ENCODE measurements at places on chromosomes 2 and 18.

DNA sequence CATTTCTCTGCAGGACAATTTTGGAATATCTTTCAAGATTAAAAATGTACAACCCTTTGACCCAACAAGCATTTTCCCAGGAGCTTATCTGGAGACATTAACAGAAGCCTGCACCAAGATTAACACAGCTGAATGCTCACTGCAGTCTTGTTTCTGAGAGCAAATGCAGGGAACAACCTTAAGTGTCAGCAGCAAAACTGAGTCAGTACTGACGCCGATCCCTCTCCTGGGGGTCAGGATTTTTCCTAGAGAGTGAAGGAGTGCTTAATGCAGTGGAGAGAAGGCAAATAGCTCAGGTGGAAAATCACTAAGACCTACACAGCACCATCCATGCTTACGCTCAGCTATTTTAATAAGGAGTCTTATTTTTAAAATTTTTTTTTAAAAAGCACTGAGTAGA lies 42.8 kb upstream of the SGPP2 start:
- no peak for DNase-seq

GRCh38 chr2:222000326-222000725 lies 298.5 kb downstream of the PAX3 start:
- no peak for DNase-seq

DNA sequence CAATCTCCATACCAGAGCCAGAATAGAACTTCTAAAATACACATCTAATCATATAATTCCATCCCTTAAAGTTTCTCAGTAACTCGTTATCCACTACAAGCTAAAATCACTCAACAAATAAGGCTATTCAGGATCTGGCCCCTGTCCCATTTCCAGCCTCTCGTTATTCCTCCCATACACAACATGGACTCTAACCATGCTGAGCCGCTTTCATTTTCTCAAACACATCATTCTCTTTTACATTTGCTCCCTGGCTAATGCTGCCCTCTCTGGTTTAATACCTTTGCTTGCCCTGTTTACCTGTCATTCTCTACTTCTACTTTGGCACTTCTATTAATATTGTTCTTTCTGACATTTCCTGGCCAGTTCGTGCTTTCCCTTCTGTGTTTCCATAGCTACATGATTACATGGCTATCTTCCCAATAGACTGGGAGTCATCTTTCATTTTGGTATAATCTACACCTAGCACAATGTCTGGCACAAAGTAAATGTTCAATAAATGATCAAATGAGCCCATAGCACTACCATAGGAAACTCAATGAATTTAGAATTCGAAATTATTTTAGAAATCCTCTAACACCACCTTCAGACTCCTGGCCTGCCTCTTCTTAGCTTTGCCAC lies 163.6 kb upstream of the VRK2 start:
- DNase-seq: no peak

GRCh38 chr2:109429567-109430328 lies 184.0 kb downstream of the SEPTIN10 start:
- no peak for DNase-seq

DNA sequence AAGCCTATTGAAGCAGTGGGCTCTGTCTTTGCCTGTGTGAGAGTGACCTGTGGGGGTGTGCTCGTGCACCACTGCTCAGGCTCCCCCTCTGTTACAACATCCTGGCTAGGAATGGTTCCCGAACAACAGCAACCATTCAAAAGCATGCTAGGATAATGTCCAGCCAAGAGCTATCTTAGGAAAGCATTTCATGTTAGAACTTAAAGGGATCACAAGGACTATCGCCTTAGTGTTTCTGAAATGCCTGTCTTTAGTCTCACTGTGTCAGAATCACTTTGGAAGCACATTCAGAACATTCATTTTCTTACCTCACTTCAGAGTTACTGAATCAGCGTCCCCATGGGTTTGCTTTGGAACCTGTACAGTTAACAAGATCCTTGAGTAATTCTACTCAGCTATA lies 134.9 kb upstream of the DSEL start:
- no peak for DNase-seq

GRCh38 chr18:49608366-49609255 lies 46.8 kb downstream of the LIPG start:
- DNase-seq: no peak

- DNase-seq: no peak
These were observed 250.3 kb downstream of the ANAPC1 start for GRCh38 chr2:111633643-111634042.

DNA sequence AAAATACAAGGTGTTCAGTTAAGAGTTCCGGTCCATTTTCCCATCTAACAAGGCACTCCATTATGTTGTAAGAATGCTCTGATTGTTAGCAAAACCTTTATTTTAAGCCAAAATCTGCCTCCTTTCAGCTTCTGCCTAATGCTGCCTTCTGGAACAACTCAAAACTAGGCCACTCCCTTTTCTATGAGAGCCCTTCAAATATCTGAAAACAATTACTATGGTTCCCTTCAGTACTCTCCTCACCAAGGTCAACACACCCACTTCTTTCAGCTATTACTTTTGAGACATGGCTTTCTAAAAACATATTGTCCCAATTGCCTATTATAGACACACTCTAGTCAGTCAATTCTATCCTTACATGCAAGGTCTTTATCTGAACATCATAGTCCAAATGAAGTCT lies 429.4 kb downstream of the ERBB4 start:
- no peak for DNase-seq

GRCh38 chr2:27306136-27306535 lies 2.1 kb downstream of the UCN start:
- DNase-seq: no peak

DNA sequence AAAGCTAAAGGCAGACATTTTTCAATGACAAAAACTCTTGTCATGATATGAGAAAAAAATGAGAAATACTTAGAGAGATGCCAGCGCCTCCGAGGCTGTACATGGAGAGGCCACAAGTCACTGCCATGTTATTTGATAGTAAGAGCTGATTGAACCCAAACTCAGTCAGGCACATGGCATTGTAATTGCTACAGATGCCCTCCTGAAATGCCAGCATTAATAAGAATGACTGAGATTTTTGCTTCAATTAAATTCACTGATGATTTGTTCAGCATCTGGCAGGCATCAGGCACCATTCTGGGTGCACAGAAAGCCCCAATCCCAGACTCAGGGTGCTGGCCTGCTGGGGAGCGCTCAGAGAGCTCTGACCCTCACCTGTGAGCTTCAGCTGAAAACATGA lies 129.0 kb upstream of the PXDN start:
- no peak for DNase-seq

DNA sequence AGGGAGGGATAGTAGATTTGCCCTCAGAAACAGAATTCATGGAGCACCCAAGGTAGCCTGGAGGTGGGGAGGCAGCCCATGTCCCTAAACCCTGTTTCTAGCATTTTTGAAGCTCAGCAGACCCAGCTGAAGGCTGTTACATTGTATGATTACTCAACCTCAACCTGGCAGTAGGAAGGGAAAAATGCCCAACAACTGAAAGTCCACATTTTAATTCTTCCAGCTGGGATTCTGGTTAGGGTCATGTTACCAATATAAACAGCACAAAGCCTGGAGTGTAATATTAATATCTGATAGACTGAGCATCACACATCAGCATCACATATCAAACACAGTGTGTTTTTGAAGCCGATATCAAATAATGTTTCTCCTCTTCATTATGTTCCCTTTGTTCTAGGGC lies 437.0 kb downstream of the HRH4 start:
- no peak for DNase-seq

- no peak for DNase-seq
These were observed 48.7 kb downstream of the RRM2 start for GRCh38 chr2:10171006-10171800.

- DNase-seq: no peak
These were observed 60.3 kb downstream of the SH3BP4 start for GRCh38 chr2:235011929-235012631.

DNA sequence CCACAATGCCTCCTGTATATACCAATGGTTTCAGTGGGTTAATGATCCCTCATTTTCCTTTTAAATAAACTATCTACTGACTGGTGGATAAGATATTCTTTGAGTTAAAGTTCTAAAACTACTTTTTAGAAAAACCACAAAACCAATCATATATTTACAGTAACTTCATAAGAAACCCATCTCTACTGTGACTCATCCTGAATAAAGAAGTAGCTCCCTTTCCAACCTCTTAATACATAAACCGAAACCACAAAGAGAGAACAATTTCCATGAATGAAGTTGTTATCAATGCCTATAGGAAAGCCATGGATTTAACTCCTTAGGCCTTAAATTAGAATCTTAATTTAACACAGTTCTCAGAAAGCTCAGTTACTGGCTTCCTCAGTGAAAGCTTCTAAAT lies 227.0 kb upstream of the SMAD7 start:
- DNase-seq: no peak

- DNase-seq: no peak
These were observed 121.6 kb downstream of the SPP2 start for GRCh38 chr2:234172066-234172465.

DNA sequence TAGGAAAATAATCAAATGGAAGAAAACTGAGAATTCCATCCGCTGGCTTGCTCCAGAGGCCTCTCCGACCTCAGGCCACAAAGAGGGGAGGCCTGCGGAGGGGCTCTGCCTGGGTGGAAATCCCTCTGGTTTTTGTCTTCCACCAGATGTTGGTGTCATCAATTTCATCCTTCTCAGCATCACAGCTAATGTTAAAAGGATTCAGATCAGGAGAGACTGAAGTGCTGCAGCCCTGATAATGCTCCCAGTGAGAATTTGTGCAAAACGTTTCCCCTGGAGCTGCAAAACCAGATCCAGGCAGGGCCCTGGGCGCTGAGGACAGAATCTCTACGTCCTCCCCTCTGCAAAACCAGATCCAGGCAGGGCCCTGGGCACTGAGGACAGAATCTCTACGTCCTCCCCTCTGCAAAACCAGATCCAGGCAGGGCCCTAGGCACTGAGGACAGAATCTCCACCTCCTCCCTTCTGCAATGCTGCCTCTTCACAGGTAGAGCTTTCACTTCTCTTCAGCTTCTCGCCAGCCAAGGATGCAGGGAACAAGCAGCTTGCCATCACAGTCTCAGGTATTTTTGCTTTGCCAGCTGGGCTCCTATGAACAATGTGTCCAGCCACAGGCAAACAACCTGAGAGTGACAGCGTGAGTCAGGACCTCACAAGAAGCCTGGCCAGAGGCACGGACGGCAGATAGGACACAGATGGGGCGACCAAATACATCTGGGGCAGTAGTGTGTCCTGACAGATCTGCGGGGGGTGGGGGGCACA lies 81.2 kb downstream of the TMEM18 start:
- no peak for DNase-seq

DNA sequence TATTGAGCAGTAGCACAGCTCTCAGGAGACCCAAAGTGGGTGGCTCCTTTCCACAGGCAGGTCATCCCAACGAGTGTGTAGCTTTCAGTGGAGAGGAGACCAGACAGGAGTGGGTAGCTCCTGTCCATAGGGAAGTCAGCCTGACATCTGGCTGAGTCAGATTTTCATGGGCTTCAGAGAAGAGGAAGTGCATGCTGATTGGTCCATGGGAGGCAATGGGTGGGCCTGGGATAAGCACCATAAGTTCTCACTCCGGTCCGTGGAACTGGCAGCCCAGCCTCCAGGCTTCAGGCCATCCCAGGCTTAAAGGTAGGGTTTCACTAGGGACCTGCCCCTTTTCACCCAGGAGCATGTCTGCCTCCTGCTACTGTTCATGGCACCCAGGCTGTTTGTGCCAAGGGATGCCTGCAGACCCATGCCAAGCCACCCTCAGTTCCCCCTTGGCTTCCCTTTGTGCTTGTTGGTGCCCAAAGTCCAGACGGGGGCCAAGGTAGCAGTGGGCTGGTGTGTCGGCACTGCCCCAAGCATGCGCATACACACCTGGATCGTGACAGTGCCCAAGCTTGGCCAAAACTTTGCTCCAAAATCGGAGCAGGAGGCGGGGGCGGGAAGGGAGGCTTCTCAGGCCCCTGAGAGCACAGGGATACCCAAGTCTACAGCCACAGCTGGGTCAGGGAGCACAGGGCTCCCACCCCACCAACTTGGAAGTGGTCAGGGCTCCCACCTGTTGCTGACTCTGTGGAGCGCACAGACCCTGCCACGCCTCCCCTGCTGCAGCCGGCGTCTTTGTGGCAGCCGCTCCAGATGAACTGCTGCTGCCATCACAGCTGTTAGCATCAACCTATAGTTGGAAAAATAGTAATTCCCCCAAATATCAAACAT lies 26.4 kb downstream of the MARCHF7 start:
- no peak for DNase-seq

- no peak for DNase-seq
These were observed 36.0 kb downstream of the SMIM21 start for GRCh38 chr18:75391279-75392225.

DNA sequence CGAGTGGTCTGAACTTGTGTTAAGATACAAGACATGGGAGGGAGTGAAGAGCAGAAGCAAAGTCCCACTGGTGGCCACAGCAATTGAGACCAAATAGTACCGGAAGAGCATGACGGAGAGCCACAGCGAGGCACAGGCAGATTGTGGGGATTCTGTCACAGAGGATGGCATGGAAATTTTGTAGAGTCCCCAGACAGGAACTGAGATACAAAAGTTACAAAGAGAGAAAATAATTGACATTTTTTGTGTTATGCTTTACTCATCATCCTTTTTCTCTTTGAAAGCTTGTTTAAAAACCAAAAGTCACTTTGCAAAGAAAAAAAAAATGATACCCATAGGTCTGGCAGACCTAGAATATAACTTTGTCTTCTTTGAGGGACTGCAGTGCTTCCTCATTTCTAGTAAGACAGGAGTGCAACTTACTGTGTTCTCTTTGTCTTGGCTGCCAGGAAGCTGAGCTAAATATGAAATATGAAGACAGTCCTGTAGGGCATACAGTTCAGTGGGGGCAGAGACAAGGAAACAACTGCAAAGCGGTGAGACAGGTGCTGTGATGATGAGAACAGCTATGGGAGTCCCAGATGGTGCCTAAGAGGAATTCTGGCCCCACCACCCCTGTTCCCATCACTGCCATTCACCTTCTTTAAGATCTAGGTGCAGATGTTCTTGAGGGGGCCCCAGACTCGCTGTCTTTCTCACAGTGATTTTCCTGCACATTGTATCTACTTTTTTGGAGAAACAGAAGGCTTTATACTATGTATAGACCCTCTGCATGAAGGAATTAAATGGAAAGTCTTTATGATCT lies 5.2 kb downstream of the ARHGAP25 start:
- DNase-seq: no peak

DNA sequence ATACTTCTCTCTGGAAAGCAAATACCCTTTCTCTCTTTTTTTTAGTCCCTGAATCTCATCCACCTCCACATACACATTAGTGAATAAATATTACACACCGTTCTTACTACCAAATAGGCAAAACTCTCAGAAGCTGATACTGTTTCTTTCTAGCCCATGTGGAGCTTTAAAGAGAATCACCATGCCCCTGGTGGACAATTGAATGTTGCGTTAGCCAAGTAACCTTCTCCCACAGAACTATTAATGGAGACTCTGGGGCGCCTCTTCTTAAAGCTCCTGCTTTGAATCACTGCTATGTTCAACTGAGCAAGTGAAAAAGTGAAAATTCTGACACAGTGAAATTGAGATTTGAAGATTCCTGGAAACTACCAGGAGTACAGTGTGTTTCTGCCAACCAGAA lies 522.8 kb upstream of the CDH7 start:
- no peak for DNase-seq

- no peak for DNase-seq
These were observed 4.6 kb upstream of the D2HGDH start for GRCh38 chr2:241729868-241730267.

All from activated CD8-positive, alpha-beta memory T cell treated with anti-CD3 and anti-CD28 coated beads for 1 hour (primary cell).